Activated CD4-positive, alpha-beta T cell treated with anti-CD3 and anti-CD28 coated beads, Interleukin-2, amount 50 U/mL, for 16 hours (primary cell): ENCODE measurements at places on chromosomes 1 and 21.

- DNase-seq = no peak
Observed at GRCh38 chr1:204600203-204600602, 84.0 kb downstream of the MDM4 start.

GRCh38 chr1:93614986-93615581 is 66.6 kb downstream of the BCAR3 start:
- peak; percentile 60 for DNase-seq

DNA sequence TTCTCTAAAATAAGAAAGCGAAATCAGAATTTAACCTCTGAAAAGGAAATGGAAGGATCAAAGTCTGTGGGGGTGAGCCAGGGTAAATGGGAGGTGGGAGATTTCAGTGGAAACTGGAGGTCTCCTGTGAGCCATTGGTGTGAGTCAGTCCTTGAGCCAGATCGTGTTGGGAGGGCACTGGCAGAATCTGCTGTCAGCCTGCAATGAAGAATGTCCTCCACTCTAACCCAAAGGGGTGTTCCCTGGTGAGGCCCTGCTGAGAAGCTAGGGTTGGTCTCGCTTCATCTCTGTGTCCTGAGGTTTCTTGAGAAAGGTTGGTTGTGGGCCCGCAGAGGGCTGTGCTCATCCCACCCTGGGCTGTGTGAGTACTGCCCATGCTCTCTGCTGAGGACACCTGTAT is 2.4 kb downstream of the QSOX1 start:
- no peak for DNase-seq

- no peak for DNase-seq
Observed at GRCh38 chr1:183051546-183051945, 28.3 kb downstream of the LAMC1 start.

- DNase-seq = no peak
Observed at GRCh38 chr1:47678464-47678980, 240.7 kb downstream of the FOXD2 start.

DNA sequence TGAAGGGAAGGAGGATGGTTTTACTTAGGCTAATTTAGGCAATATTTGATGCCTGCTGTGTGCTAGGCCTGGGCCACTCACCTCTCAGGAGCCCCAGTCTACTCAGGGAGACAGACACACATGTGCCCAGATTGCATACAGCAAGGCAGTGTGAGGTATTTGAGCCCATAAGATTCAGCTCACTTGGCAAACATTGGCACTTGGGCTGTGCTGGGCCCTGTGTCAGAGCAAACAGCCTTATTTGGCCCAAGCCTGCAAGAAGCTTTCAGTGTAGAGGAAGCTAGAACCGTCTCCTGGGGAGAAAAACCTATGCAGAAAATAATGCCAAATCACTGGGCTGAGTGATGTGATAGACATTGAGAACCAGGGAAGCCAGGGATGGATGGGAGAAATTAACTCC is 3.9 kb upstream of the SYNC start:
- DNase-seq = no peak

DNA sequence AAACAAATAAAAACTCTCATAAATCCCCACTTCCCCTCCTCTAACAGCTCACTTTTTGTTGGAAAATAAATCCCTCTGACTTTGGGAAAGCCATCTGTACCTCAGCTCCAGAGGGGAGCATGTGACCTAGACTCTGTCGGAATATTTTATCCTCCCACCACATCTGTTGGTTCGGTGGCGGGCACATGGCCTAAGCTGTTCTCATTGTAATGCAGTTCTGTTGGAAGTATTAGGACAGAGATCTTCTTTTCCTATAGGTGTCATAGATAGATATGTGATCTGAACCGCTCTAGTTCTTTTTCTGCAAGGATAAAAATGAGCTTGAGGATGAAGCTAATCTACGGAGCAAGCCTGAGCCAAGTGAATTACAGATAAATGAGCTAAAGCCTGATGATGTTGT is 50.5 kb upstream of the EPS8L3 start:
- no peak for DNase-seq
